NCI-H345 (cell line): ENCODE measurements at places on chromosomes 5 and 9.

DNA sequence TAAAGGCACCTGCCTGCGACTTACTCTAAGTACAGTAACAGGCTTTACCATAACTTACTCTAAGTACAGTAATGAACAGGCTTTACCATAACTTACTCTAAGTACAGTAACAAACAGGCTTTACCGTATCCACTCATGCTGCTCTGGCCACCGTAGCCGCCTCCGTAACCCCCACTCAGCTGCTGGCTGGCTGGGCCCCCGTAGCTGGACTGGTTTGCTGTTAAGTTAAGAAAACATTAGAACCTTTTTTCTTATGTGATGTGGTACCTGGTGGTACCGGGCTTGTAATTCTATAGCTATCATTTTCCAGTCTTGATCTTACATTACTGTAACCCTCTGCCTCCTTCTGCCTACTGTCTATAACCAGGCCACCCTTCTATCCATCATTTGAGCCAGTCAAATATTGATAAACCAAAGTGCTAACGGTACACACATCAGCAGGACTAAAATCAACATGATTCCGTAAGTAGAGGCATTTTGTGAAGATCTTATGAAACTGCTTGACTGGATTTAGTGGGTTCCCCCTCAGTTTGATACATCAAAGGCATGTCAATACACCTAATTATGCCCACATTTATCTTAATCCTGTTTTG lies 7.4 kb downstream of the HNRNPH1 start:
- DNase-seq = no peak

- no peak for DNase-seq
Measured at GRCh38 chr9:127189628-127190027, 67.2 kb upstream of the ANGPTL2 start.

GRCh38 chr9:137691646-137692351 lies 73.0 kb downstream of the EHMT1 start:
- DNase-seq = no peak

- DNase-seq = no peak
Measured at GRCh38 chr5:108387758-108388157, 5.9 kb upstream of the FBXL17 start.

DNA sequence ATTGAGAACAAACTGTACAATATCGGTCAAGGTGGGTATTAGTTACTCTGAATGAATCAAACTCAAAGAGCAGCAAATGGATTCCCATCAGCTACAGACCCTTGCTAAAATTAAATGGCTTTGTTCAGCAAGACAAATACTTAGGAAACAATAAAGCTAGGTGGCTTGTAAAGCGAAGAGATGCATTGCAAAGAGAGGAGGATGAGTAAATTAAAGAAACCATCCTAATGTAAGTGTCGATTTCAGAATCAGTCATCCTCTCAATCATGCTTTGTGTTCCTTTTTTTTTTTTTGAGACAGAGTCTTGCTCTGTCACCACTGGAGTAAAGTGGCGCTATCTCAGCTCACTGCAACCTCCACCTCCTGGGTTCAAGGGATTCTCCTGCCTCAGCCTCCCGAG lies 359.2 kb upstream of the ZNF462 start:
- no peak for DNase-seq

- DNase-seq = peak; percentile 52
Measured at GRCh38 chr9:22452415-22453010, 5.9 kb downstream of the DMRTA1 start.

DNA sequence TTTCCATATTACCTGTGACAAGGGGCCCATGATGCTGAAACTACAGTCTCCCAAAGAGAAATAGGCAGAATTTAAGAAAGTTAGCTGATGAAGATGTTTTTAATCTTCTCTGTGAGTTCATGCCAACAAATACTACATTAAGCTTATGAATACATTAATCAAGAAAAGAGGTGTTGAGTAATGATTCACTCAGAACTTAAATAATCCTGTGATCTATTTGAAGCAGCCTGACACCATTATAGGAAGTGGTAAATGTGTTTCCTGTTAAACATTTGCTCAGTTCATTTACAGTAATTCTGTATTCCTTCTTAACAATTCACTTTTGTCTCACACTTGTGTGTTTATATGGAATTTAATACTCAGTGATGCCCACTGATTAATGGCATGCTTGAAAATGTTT lies 75.0 kb upstream of the IZUMO3 start:
- DNase-seq = no peak

DNA sequence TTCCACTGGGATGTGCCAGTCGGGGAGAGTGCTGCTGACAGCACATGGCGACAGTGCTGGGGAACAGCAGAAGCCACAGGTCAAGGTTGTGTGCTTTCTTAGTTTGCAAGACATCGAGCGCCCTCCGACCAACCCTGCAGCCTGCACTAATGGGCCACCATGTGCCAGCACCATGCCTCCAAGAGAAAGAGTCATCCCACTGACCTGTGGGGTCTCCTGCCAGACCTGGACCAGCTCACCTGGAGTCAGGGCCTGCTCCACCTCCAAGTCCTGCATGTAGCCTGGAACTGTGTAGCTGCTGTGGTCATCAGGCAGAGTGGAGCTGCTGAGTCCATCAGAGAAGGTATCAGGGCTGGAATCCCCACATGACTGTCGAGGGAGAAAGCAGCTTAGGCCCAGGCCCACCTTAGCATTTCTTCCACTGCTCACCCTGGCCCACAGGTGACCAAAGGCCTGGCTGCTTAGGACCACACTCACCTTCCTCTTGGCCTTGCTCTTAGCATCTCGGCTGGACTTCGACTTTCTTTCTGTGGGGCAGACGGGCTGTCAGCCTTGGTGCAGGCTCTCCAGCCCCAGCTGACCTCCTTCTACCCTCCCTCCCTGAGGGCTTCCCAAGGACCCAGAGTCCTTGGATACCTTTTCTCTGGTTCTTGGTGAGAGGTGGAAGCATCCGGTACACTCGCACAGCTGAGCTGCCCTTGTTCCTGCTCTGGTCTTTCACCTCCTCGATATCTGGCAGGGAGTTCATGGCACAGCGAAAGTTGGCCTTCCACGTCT lies 4.1 kb downstream of the IRF1 start:
- DNase-seq = no peak

DNA sequence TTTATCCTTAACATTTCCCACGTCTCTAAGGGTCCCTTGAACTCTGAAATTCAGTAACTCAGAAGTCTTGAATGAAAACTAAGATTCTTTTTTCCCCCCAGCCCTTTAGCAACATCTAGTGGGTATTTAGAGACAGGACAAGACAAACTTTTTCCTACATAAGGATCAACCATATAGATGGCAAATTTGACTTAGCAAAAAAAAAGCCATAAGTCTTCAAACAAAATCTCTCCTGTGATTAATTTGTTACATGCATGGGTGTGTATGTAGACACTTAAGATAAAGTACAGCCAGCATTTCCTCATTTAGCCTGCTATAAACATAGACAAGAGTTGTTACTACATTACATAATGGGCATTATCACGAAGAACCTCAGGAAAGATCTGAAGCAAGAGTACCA lies 29.1 kb upstream of the ANKRD31 start:
- DNase-seq = peak; percentile 1

GRCh38 chr9:34826999-34827538 lies 117.1 kb upstream of the CCL21 start:
- DNase-seq = no peak

DNA sequence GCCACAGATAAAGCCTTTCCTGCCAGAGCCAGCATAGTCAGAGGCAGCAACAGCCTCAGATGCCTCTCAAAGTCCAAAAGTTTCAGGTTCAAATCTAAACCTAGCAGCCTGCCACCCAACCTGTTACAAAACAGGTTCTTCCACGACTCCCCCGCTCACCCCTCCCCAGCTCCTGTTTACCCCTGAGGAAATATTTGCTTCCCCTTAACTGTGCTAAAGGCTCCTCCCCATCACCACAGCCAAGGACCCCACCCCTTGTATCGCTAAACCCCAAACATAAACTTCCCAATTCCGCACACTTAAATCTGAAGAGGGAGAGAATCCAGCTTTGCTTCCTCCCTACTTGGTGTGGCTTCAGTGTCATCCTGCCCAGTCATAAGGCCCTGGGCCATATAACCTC lies 15.4 kb upstream of the VDAC1 start:
- DNase-seq = no peak

- no peak for DNase-seq
Measured at GRCh38 chr5:54822324-54822687, 163.1 kb downstream of the ESM1 start.

- no peak for DNase-seq
Measured at GRCh38 chr9:91345978-91346377, 15.7 kb downstream of the AUH start.

DNA sequence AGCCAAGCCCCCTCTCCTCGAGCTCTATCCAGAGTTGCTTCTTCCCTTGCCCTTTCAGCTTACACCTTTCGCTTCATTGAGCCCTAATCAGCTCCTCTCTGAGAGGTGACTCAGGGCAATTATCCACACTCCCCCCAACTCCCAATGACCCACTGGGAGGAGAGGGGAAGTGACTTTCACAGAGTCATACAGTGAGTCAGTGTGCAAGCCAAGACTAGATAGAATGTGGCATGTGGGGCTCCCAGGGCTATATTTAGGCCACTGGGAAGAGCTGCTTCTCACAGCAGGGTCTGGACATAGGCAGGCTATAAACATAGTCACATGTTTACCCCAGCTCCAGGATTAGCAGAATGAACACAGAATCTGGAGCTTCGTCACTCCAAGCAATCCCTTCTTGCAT lies 57.4 kb downstream of the NRG2 start:
- DNase-seq = no peak
